Caki2 (cell line): ENCODE measurements at places on chromosomes 2 and 18.

- DNase-seq = no peak
These were observed 288.1 kb upstream of the UBE2E3 start for GRCh38 chr2:180692322-180692721.

GRCh38 chr2:237955640-237956401, 11.0 kb upstream of the UBE2F start:
- no peak for DNase-seq

DNA sequence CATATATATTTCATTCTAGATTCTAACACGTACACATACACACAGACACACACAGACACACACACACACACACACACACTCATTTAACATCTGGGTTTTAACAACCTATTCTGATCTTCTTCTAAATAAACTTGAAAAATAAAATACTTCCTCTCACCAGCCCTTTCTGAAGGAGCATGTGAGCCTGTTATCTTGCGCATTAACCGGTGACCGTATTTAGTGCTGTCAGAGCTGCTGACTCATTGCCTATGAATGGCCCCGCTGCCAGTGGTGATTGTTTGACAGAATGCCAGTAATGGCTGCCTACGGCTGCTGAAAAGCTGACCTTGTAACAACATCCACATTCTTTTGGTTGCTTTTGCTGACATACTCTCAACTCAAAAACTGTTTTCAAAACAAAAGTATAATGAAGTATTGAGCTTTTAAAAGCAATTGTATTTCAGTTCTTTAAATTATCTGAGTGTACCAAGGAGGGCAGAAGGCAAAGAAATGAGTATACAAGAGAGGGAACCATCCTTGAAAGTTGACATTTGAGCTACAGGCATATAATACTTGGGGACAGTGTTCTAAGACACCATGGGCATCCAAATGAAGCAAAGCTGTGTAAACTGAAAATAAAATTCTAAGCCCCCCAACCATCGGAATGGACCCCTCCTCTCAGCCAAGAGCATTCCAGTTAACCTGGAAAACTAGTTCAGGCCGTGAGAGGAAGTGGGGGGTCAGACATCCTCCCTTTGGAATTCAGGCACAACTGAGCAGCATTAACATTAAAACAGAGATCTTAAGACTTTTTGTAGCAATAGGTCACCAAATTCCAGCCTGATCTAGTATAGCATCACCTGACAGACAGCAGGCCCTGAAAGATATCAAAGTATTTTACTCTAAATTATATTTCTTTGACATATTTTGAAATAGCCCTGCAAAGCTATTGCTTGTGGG, 50.2 kb upstream of the DTNA start:
- DNase-seq = peak; percentile 70

GRCh38 chr2:136072621-136073020, 45.3 kb downstream of the CXCR4 start:
- DNase-seq = no peak

GRCh38 chr2:100919316-100919715, 82.8 kb upstream of the RPL31 start:
- DNase-seq = no peak

DNA sequence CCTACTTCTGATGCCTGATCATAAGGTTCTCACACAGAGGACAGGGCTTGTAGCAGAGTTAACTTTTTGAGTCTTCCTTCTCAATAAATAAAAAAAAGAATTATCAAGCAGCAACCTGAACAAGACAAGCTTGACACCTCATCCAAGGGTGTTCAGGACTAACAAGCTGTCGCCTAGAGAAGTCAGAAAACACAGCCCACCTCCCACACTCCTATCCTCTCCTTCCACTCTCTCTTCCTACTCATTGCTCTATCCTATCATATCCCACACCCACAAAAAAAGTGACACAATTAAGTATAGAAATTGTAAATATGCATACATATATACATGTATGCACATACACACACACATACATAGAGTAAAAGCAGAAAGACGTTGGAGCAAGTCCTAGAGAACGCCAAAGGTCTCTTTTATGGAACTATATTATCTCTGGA, 5.4 kb downstream of the NBAS start:
- DNase-seq = no peak
